ENCODE measurements at places on chromosomes 16 and 17. TPM values are rescaled to one million over a fixed set of nuclear protein-coding genes. Genes with fewer than 3 reads are reported as not detected.

GRCh38 chr17:8056976-8057625, 18.2 kb downstream of the ALOX15B start:
- H3K4me1 ChIP-seq, result peaks cover 9% of the 10 kb centered on the region
- H3K36me3 ChIP-seq, result no peaks in the 10 kb centered on the region
- H3K27ac ChIP-seq, result no peak overlapping the region

DNA sequence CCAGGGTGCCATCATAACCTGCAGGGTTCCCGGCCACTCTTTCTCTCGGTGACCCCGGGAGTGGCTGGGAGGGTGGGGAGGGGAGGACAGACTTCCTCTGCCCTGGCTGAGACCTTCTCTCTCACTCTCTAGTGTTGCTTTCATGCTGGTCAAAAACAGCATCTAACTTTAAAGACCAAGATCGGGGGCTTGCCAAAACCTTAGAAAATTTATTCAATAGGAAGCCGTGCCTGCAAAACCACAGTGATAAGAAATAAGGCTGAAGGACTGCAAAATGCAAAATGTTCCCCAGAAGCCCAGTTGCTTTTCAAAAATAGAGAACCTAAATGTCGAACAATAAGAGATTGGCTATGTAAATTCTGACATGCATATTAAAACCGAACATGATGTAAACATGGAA, 344.0 kb downstream of the FOXL1 start:
- no peaks in the 10 kb centered on the region for H3K4me1 ChIP-seq
- no peak for DNase-seq
- no peaks in the 10 kb centered on the region for H3K36me3 ChIP-seq
- no peak overlapping the region for H3K27ac ChIP-seq
- no peak overlapping the region for H3K4me3 ChIP-seq

ABCC3 gene
- total RNA-seq, result 47.6 TPM

- H3K36me3 ChIP-seq, result no peaks in the 10 kb centered on the region
- peaks cover 3% of the 10 kb centered on the region for H3K4me1 ChIP-seq
- no peak overlapping the region for H3K27ac ChIP-seq
- no peak overlapping the region for H3K4me3 ChIP-seq
- no peak for DNase-seq
- H3K27me3 ChIP-seq, result no peaks in the 10 kb centered on the region
Measured at GRCh38 chr17:74633326-74633725, 9.8 kb upstream of the CD300E start.

ZSCAN10 gene
- not detected for total RNA-seq

IL21R gene
- total RNA-seq, result 0.98 TPM

LGALS9 gene
- 34.9 TPM for total RNA-seq

DNA sequence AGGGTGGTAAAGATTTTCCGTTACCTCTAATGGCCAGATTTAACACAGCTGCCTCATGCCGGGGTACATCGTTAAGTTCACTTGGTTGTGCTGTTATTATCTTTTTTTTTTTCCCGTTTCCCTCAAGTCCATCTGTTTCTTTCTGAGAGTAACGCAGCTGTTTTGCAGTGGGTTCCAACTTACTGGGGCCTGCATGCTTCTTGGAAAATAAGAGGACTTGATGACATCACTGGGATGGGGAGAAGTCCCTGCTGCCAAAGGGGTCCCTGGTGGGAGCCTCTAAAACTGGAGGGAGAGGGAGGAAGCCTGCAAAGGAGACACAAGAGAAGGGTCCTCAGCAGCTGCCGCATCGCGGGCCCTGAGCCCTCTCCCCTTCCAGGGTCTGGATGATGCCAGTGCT, 77.8 kb upstream of the NOL11 start:
- H3K36me3 ChIP-seq, result no peaks in the 10 kb centered on the region
- H3K27me3 ChIP-seq, result no peaks in the 10 kb centered on the region
- no peak for DNase-seq
- peak overlapping the region; percentile 39 for H3K27ac ChIP-seq
- no peak overlapping the region for H3K4me3 ChIP-seq

- no peaks in the 10 kb centered on the region for H3K4me1 ChIP-seq
- H3K27me3 ChIP-seq, result no peaks in the 10 kb centered on the region
- peaks cover 13% of the 10 kb centered on the region for H3K36me3 ChIP-seq
Measured at GRCh38 chr16:69870761-69871160, 80.4 kb upstream of the CLEC18A start.

- DNase-seq, result no peak
- no peak overlapping the region for H3K4me3 ChIP-seq
- no peaks in the 10 kb centered on the region for H3K27me3 ChIP-seq
- H3K36me3 ChIP-seq, result no peaks in the 10 kb centered on the region
Measured at GRCh38 chr17:39787041-39787440, 49.3 kb downstream of the GRB7 start.

DNA sequence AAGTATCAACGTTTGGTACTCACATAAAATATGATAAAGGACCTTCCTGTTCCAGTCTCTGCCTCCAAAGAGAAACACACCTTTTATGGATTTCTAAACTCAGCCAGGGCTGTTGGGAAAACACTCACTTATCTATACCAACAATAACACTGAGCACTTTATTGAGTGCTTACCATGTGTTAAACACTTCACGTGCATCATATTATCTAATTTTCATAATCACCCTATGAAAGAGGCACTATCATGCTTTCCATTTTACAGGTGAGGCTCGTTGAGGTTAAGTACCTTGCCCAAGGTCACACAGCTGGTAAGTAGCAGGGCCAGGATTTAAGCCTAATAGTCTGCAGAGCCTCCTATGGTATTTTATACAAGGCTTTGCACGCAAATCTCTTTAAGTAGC, 251.5 kb upstream of the SOX9 start:
- no peak overlapping the region for H3K27ac ChIP-seq
- no peak overlapping the region for H3K4me3 ChIP-seq
- no peaks in the 10 kb centered on the region for H3K36me3 ChIP-seq
- no peaks in the 10 kb centered on the region for H3K27me3 ChIP-seq

DNA sequence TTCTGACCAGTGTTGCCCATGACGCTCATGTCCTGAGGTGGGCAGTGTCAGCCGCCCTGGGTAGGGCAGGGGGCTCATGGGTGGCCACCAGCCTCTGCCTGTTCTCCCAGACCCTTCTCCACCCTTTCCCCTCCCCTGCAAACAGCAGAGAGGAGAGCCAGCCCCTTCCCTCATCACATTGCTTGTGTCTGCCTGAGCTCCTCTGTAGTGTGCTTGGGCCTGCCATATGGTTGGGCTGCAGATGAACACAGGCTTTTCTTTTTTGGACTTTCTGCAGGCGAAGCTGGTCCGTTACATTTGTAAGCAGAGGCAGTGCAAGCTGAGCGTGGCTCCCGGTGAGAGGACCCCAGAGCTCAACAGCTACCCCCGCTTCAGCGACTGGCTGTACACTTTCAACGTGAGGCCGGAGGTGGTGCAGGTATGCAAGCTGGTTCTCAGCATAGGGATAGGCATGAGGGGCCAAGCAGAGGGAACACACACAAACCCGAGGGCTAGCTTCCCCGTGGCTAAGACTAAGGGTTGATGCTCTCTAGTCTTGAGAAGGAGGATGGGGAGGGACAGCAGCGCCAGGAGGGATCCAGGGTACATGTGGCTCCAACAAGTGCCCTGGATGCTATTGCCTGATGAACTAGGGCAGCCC, 80.6 kb upstream of the LGALS9 start:
- H3K27ac ChIP-seq, result peak overlapping the region; percentile 57
- H3K4me1 ChIP-seq, result peaks cover 35% of the 10 kb centered on the region
- no peak for DNase-seq
- H3K4me3 ChIP-seq, result no peak overlapping the region
- no peaks in the 10 kb centered on the region for H3K27me3 ChIP-seq

SPNS3 gene
- total RNA-seq, result not detected

DNA sequence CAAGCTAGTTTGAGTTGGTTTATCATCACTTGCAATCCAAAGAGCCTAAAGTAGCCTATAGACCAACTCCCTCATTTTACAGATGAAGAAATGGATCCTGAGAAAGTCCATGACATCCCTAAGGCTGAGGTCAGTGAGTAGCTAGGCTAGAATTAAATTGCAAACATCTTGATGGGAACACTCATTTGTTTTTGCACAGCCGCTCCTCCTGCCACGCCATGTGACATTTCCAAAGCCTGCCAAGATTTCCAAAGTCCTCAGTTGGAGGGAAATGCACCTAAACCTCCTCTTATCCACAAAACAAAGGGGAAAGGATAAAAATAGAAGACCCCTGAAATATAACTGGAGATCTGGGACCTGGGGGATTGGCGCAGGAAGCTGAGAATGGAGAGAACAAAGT, 15.0 kb downstream of the TMEM92 start:
- peak overlapping the region; percentile 82 for H3K27ac ChIP-seq
- H3K4me3 ChIP-seq, result no peak overlapping the region
- no peaks in the 10 kb centered on the region for H3K36me3 ChIP-seq
- no peaks in the 10 kb centered on the region for H3K27me3 ChIP-seq
- DNase-seq, result no peak
- H3K4me1 ChIP-seq, result peaks cover 37% of the 10 kb centered on the region

DNA sequence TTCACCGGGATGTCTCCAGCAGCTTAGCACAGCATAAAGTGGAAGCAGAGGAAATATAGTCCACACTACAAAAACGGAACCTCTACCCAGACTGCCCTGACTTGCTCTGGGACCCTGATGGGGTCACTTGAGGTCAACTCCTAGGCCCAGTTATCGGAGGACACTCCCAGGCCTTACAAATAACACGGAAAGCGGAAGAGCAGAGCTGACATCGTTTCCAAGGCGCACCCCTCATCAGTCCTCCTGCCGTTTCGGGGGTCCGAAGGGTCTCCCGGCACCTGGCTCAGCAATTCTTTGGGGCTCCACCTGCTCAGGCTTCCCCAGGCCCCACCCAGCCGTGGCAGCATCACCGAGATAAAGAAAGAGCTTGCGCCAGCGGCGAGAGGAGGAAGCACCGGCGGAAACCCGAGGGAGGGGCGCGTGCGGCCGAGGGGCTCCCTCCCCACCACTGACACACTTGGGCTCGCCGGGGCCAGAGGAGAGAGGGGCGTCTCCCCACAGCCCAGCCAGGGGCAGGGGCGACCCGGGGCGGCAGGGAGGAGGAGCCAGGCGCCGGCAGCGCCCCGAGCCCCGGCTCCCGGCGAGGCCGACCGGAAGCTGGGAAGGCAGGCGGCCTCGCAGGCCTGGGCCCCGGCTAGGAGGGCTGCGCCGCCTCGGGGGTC, 727 bp downstream of the CORO7 start:
- no peak for DNase-seq
- H3K4me3 ChIP-seq, result peak overlapping the region; percentile 99
- H3K27ac ChIP-seq, result peak overlapping the region; percentile 73
- H3K36me3 ChIP-seq, result peaks cover 9% of the 10 kb centered on the region

- H3K4me3 ChIP-seq, result no peak overlapping the region
- no peak overlapping the region for H3K27ac ChIP-seq
- H3K27me3 ChIP-seq, result no peaks in the 10 kb centered on the region
- no peak for DNase-seq
- H3K36me3 ChIP-seq, result no peaks in the 10 kb centered on the region
Measured at GRCh38 chr16:49969091-49970030, 55.7 kb upstream of the CNEP1R1 start.

GRCh38 chr17:75914643-75915267, 10.1 kb upstream of the MRPL38 start:
- DNase-seq, result no peak
- H3K27me3 ChIP-seq, result no peaks in the 10 kb centered on the region
- no peak overlapping the region for H3K4me3 ChIP-seq
- H3K27ac ChIP-seq, result no peak overlapping the region
- peaks cover 11% of the 10 kb centered on the region for H3K4me1 ChIP-seq

GRCh38 chr16:81942007-81942601, 69.2 kb downstream of the SDR42E1 start:
- no peaks in the 10 kb centered on the region for H3K36me3 ChIP-seq
- no peak overlapping the region for H3K27ac ChIP-seq
- DNase-seq, result no peak
- H3K4me1 ChIP-seq, result no peaks in the 10 kb centered on the region

Measured in vagina (tissue), 2 donors.